ENCODE measurements at places on chromosomes 2 and 18.

GRCh38 chr2:32553829-32554432, 73.9 kb upstream of the TTC27 start:
- DNase-seq = peak; percentile 45

DNA sequence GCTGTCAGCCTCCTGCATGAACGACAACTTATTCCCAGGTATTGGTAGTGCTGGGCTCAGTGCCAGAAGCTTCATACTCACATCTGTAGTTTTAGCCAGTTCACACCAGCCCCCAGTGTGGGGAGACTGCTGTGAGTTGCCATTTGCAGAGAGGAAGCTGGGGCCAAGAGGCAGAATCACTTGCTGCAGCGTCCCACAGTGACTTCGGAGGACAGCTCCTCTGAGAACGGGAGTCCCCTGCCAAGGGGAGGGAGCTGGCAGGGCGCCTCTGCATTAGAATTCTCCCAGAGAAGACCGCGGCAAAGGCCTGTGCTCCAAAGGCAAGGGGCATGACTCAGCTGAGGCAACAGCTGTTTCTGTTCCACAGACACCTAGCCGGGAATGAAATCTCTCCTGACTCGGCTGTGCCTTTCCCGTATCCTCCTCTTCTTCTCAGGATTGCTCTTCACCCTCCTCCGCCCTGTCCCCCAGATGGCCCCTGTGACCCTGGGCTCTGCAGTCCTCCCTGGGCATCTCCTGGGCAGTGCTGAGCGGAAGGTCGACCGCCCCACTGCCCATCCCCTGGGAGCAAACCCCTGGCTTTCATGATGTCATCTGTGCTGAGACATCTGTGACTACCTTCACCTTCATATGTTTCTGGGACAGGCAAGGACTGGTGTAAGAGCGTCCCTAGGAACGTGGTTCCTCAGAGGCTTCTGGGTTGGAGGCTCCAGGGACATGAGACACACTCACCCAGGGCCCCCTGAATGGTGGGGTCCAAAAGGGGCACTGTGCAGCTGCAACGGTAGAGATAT, 18.0 kb downstream of the MAL start:
- peak; percentile 26 for DNase-seq

DNA sequence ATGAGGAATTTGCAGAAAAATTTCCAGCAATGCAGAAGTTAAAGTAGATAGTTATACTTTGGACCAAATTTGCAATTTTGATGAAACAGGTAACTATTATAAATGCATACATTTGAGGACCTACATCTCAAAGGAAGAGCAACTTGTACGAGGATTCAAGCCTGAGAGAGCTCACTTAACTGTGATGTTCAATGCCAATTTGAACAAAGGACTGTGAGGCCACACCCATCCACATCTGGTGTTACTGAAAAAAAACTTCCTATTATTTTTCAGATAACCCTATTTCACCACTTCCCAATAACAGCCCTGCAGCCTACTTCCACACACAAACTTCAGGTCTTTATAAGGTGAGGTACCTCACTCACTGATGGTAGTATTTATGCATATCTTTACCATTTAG, 203.5 kb upstream of the NABP1 start:
- DNase-seq = no peak

GRCh38 chr2:212384027-212384426, 154.6 kb downstream of the ERBB4 start:
- no peak for DNase-seq

DNA sequence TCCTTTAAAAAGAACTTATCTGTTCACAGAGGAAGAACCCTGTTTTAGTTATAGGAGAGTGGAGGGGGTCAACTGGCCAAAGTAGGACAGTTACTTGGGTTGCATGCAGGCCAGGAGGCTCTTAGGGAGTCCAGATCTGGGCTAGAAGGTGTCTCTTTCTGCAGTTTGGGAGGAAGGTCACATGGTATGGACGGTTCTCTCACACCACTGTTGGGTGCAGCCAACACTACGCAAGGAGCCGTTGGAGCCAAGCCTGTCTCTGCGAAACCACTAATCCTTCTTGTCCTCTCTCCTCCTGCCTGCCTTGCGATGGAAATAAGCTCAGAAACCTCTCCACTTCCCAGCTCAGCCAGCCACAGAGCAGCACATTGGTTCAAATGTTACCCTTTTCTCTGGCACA, 105.9 kb upstream of the TGFA start:
- no peak for DNase-seq

DNA sequence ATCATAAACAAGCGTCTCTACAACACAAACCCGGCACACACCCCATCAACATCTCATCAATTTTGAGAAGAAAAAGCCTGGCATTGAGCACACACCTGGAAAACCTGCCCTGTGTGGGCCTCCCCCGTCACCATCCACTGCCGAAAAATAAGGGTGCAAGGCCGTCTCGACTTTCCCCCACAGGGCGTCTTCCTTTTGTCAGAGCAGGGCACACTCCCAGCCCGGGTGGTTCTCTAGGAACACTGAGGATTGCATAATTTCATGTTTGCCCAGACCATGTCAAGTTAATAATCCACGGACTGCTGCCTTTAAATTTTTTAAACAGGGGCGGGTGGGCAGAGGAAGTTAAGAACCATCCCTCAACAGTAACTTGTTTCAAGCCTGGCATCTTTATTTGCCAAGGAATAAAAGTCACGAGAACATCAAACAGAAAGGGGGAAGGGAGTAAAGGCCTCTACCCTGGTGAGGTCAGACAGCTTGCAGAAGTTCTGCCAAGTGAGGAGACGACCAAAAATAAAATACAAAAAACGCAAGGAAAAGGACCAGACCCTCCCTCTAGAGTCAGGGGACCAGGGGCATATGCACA, 2.1 kb downstream of the TFCP2L1 start:
- no peak for DNase-seq

DNA sequence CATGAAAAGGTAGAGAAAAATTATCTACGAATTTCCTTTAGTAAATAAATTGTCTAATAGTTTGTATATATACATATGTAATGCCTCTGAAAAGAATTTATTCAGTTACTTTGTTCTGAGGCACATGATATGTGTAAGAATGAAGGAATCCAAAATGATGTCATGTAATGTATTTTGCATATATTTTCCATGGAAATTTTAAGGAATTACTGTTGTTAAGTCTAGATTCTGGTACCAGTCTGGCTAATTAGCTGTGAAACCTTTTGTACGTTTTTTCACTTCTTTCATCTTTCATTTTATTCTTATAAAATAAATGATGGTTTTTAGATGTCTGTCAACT, 12.3 kb downstream of the YIPF4 start:
- DNase-seq = no peak

- DNase-seq = no peak
Measured at GRCh38 chr2:62525549-62526269, 19.7 kb upstream of the TMEM17 start.

- DNase-seq = no peak
Measured at GRCh38 chr2:145692971-145693478, 1173.1 kb upstream of the ZEB2 start.

DNA sequence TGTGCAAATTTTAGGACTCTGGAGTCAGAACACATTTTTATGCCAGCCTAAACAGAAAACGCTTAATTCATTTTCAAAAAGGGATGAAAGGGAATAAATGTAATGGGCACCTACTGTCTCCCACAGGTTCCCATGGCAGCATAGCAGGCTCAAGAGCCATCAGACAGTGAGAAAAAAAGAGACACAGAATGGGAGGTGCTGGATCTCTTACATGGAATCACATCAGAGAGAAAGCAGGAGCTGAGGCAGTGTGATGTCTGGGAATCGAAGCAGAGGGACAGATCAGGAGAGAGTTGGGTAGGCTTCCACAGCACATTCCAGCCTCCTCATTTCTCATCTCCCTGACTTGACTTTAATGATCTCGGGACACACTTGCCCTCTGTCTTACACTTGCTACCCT, 684.3 kb downstream of the KCNJ3 start:
- peak; percentile 71 for DNase-seq

- DNase-seq = no peak
Measured at GRCh38 chr2:148058641-148059040, 37.8 kb downstream of the MBD5 start.

- DNase-seq = no peak
Measured at GRCh38 chr2:200944467-200945394, 18.7 kb downstream of the ORC2 start.

DNA sequence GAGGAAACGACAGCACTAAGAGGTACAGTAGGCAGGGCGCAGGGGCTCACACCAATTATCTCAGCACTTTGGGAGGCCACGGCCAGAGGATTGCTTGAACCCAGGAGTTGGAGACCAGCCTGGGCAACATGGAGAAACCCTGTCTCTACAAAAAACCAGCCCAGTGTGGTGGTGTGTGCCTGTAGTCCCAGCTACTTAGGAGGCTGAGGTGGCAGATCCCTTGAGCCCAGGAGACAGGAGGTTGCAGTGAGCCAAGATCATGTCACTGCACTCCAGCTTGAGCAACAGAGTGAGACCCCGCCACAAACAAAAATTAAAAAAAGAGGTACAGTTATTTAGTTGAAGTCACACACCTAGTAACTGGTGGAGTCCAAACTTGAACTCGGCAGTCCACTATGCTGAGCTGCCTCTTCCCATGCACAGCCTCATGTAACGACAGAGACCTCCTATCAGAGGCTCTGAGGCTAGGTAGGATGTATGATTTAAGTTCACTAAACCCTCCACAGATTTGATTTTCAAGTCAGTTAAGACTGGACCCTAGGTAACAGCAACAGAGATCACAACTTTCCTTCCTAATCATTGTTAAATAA, 8.7 kb downstream of the STK17B start:
- no peak for DNase-seq

DNA sequence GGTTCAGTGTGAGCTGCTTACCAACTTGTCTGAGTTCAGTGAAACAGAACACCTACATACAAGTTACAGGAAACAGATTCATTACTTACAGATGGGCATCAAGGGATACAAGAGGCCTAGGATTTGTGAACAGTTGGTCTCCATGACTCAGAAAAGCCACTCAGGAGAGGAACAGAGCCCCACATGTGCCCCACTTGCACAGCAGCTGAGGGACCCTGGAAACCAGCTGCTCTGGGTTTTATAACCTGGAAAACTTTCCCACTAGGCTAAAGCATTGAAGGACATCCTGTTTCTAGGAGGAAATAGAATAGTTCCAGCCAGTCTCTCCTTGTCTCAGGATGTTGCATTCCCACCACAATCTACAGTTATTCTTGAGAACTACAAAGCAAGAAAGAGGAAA, 530.0 kb downstream of the ZNF804A start:
- no peak for DNase-seq

DNA sequence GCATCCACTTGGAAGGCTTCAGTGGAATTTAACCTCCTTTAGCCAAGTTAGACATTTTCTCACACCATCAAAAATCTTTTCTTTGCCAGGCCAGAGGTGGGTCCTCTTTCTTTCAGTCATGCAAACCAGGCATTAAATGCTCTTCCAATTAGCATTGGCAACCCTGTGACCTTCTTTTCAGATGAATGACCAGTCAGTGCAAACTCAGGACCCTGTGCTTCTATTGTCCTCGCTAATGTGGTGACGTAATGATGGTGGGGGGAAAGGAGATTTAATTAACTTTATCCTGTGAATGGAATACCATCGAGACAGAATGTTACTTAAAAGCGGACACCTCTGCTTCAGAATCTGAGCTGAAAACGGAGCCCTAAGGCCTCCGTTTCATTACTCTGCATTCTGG, 23.2 kb upstream of the STPG4 start:
- DNase-seq = no peak

- DNase-seq = no peak
Measured at GRCh38 chr2:46340740-46341420, 43.7 kb downstream of the EPAS1 start.

- no peak for DNase-seq
Measured at GRCh38 chr2:241618296-241618805, 18.6 kb downstream of the THAP4 start.

- no peak for DNase-seq
Measured at GRCh38 chr2:211049321-211050018, 493.1 kb downstream of the CPS1 start.

DNA sequence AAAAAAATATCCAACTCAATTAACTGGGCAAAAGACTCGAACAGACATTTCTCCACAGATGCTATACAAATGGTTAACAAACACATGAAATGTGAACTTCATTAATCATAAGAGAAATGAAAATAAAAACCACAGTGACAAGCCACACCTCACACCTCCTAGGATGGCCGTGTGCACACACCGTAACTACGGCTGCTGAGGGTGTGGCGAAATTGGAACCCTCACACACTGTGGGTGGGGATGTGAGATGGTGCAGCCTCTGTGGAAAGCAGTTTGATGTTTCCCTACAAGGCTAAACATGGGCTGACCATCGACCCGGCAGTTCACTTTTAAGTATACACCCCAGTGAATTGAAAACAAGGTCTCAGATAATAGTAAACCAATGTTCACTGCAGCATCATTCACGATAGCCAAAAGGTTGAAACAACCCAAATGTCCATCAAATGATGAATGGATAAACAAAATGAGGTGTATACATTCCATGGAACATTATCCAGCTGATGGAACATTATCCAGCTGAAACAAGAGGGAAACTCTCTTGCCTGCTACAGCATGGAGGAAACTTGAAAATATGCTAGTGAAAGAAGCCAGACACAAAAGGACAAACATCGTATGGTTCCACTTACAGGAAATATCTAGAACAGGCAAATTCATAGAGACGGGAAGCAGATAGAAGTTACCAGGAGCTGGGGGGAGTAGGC, 32.2 kb downstream of the ZAP70 start:
- no peak for DNase-seq

DNA sequence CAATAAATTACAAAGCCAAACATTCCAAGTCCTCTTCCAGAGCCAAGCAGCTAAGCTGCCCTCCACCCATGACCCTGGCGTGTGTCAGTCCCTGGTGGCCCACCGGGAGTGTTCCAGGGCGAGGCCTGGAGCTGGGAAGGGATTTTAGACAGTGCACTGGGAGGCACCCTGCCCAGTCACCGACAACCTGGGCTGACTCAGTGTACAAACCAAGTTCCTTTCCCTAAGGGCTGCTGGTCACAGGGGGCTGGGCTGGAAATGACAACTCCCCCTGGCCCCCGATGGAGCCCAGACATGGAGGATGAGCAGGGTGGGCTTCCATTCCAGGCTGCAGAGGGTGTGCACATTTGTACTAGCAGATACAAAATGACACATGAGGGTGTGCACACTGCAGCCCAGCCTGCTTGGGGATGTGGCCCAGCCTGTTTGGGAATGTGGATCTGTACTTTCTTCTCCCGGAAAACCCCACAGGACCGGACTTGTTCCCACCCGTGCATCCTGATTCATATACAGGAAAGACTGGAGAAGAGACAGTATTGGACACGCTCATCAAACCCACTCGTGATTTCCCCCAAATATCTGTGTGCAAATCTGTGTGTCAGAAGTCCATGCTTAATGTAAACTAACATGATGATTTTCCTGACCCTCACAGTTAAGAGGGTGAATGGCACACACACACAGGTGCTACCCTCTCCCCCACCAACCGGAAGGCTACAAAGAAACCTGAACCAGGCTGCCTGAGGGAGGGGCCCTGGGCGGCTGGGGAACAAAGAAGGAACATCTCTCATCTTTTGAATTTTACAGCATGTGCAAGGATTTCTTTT, 58.9 kb downstream of the NDUFA10 start:
- DNase-seq = no peak

DNA sequence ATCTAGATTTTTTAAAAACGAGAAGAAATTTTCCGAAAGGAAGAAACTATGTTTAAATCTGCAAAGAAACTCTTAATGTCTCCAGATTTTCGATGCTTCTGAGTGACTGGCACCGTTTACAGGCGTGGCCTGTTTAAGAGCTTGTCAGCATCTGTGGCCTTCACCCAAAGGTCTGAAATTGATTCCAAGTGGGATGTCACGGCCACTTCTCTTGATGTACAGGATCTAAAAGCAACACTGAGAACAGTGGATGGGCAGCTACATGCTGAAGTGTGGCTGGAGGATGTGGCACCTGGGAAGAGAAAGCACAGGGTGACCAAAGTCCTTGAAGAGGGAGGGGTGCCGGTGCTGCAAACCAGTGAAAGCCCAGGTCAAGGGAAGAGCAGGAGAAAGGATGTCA, 28.0 kb downstream of the EMILIN2 start:
- DNase-seq = no peak

Measured in G401 (cell line).